ENCODE measurements at places on chromosomes 12 and 14.

DNA sequence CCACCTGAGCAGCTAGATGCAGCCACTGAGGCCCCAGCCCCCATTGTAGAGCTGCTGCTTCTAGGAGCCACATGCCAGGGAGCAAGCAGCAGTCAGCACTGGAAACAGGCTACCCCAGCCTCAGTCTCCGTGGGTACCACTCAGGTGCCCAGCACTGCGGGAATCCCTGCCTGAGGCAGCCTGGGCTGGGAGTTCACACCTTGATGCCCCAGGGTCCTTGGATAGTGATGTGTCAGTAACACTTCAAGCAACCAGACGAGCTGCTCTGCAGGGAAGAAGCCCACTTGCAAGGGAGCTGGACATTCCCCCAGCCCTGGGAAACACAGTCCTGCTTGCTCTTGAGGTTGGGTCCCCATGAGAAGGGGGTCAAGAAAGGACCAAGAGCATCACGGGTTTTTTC is 90.7 kb downstream of the ZFP36L1 start:
- no peak for DNase-seq

DNA sequence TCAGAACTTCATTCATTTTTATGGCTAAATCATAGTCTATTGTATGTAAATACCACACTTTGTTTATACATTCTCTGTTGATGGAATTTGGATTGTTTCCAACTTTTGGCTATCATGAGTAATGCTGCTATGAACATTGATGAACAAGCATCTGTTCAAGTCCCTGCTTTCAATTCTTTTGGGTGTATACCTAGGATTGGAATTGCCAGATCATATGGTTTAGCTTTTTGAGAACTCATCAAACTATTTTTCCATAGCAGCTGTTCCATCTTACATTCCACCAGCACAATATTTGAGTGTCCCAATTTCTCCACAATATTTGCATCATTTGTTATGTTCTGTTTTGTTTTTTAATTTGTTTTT is 52.3 kb upstream of the CCND2 start:
- no peak for DNase-seq

DNA sequence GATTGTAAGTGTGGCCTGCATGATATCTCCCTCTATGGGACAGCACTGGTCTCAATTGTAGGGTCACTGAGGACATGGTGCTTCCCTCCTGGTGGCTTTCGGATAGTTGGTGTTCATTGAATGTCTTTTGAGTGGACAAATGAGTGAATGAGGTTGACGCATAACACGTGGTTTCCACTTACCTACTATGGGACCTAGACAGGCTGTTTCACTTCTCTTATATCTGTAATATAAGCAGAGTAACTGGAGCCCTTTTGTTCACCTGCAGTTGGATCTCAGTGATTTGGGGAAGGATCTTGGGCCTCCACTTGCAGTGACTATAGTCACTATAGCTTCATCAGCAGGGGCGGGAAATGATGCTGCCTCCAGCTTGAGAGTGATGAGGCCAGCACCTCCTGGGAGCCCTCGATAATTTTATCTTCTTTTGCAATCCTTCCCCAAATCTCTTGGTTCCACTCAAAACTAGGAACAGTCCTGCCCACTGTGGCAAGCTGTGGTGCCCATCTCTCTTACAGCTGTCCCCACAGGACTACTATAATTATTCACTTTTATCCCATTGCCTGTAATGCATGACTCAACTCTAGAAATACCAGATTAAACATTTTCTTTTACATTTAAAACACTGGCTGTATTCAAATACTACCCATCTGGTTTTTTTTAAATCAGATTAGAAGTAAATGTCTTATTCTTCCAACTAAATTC is 242.9 kb downstream of the CHST11 start:
- no peak for DNase-seq

DNA sequence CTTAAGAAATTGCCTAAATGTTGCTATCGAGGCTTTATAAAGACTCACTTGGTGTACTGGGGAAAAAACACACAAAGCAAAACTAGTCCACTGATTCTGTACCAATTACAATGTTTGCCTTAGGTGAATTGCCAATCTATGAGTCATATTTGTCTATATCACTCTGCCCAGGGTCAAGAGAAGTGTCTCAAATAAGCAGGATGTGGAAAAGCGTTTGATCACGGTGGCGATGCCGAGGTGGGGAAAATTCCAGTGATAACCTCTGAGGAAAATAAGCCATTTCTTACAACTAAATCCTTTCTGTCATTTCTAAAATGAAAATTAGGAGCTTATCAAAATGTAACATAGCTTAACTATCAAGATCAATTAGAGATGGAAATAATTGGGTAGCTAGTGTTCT is 148.6 kb upstream of the DIO3 start:
- no peak for DNase-seq

DNA sequence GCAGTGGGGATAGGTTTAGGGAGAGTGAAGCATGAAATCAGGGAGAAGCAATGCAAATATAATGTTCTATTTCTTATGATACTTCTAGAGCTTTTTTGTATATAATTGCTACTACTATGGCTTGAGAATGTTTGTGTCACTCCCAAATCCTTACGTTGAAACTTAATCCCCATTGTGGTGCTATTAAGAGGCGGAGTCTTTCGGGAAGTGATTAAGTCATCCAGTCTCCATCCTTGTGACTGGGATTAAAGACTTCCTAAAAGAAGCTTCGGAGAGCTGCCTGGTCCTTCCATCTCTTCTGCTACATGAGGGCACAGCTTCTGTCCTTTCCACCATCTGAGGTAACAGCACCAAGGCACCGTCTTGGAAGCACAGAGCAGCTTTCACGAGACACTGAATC is 81.2 kb downstream of the COX16 start:
- no peak for DNase-seq

GRCh38 chr14:50531595-50532501 is 521 bp downstream of the MAP4K5 start:
- DNase-seq = peak; percentile 35

GRCh38 chr12:5222011-5222461 is 178.4 kb downstream of the KCNA5 start:
- DNase-seq = no peak

- DNase-seq = no peak
These were observed 1.7 kb upstream of the SLC25A29 start for GRCh38 chr14:100307766-100308426.
